ENCODE measurements at places on chromosomes 1 and 21.

DNA sequence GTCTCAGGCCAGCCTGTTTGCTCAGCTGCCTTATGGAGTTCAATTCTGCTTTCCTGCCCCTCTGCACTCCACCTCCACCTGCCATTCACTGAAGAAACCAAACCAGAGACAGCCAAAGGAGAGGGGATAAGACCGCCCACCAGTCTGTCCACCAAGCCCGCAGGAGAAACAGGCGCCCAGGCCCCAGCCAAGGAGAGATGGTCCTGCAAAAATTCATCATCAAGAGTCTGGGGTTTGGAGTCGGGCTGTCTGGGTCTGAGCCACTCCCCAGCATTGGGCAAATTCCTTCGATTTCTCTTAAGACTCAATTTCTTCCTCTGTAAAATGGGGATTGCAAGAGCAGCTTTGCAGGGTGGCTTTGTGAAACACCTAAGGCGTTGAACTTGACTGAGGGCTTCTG, 121.4 kb upstream of the RUNX3 start:
- H3K27ac ChIP-seq, result no peak overlapping the region
- peaks cover 80% of the 10 kb centered on the region for H3K27me3 ChIP-seq
- no peak overlapping the region for H3K4me3 ChIP-seq
- peaks cover 3% of the 10 kb centered on the region for H3K4me1 ChIP-seq
- H3K36me3 ChIP-seq, result no peaks in the 10 kb centered on the region
- DNase-seq, result no peak

DNA sequence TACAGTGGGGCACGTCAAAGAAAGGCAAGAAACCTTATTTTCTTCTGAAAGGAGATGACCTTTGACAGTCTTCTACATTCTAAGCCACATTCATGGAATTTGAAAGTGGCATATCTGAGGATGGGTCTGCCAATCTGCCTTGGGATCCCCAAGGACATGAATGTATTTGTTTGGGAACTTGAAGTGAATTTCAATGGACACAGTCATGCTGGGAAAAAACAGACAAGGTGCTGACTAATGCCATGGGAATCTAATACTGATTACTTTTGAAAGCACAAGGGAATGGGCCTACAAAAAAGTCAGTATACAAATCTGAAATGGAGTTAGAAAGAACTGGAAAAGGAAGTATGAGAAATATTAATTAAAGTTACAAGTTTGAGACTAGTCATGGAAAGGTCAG, 128.8 kb downstream of the KCNJ6 start:
- no peak overlapping the region for H3K4me3 ChIP-seq
- peaks cover 2% of the 10 kb centered on the region for H3K27me3 ChIP-seq
- H3K4me1 ChIP-seq, result no peaks in the 10 kb centered on the region
- no peaks in the 10 kb centered on the region for H3K36me3 ChIP-seq

- peaks cover 62% of the 10 kb centered on the region for H3K4me1 ChIP-seq
- no peak for DNase-seq
- H3K27ac ChIP-seq, result no peak overlapping the region
- no peaks in the 10 kb centered on the region for H3K36me3 ChIP-seq
- H3K27me3 ChIP-seq, result peaks cover 60% of the 10 kb centered on the region
These were observed 370 bp downstream of the PERM1 start for GRCh38 chr1:981491-981954.

GRCh38 chr1:75085931-75086330, 48.3 kb upstream of the LHX8 start:
- DNase-seq, result no peak
- no peaks in the 10 kb centered on the region for H3K4me1 ChIP-seq
- no peaks in the 10 kb centered on the region for H3K27me3 ChIP-seq
- no peak overlapping the region for H3K4me3 ChIP-seq
- no peaks in the 10 kb centered on the region for H3K36me3 ChIP-seq
- H3K27ac ChIP-seq, result no peak overlapping the region

DNA sequence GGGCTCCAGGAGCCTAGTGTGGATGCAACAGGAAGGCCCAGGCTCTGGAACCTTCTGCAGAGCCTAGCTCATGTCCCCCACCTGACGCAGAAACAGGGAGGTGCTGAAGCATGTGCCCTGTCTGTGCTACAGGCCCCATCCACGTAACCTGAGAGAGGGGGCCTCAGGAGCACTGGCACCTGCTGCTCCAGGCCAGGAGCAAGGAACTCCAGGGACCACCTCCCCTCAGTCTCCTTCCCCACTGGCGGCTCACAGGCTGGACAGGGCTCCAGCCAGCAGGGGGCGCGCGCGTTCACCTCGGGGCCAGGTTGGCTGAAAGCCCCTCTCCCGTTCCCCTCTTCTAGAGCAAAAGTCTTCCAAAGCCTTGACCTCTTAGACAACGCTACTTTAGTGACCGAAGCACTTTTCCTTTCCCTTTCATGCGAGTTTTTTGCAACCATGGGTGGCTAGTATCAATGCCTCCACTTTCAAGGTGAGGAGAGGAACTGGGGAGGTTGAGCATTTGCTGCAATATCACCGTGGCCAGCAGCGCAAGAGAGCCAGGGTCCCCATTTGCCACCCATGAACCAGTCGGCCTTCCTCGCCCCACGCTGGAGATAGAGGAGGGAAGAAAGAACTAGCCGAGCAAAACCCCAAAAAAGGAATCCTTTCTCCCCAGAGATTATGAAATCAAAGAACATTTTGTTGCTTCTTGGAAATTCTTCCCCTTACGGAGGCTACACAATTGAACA, 52.4 kb upstream of the GPR157 start:
- peak; percentile 87 for DNase-seq
- no peaks in the 10 kb centered on the region for H3K36me3 ChIP-seq
- no peaks in the 10 kb centered on the region for H3K4me1 ChIP-seq

DNA sequence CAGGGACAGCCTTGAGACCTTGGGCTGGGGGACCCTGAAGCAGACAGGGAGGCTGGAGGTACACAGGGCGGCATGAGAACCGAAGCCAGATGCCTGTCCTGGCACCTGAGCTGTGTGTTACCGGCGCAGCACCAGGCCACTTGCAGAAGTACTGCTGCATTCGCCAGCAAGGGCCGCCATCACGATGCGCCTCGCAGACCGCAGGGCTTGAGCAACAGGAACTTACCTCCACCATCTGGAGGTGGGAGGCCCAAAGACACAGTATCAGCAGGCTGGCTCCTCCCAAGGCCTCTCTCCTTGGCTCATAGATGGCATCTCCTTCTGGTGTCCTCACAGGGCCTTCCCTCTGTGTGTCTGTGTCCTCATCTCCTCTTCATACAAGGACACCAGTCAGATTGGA, 90.1 kb downstream of the PRDM16 start:
- no peak for DNase-seq
- H3K4me3 ChIP-seq, result no peak overlapping the region
- no peak overlapping the region for H3K27ac ChIP-seq
- H3K4me1 ChIP-seq, result no peaks in the 10 kb centered on the region
- peaks cover 41% of the 10 kb centered on the region for H3K27me3 ChIP-seq
- no peaks in the 10 kb centered on the region for H3K36me3 ChIP-seq

GRCh38 chr1:54842206-54842915, 41.2 kb upstream of the TTC22 start:
- no peak for DNase-seq
- no peak overlapping the region for H3K4me3 ChIP-seq
- H3K27me3 ChIP-seq, result 0 out of 3 replicates have a peak, but pooled peaks cover 2% of the 10 kb centered on the region
- no peaks in the 10 kb centered on the region for H3K4me1 ChIP-seq
- H3K36me3 ChIP-seq, result no peaks in the 10 kb centered on the region
- no peak overlapping the region for H3K27ac ChIP-seq

- no peak for DNase-seq
- no peak overlapping the region for H3K4me3 ChIP-seq
- peaks cover 10% of the 10 kb centered on the region for H3K4me1 ChIP-seq
- H3K36me3 ChIP-seq, result no peaks in the 10 kb centered on the region
These were observed 32.0 kb downstream of the LHX9 start for GRCh38 chr1:197948926-197949899.

DNA sequence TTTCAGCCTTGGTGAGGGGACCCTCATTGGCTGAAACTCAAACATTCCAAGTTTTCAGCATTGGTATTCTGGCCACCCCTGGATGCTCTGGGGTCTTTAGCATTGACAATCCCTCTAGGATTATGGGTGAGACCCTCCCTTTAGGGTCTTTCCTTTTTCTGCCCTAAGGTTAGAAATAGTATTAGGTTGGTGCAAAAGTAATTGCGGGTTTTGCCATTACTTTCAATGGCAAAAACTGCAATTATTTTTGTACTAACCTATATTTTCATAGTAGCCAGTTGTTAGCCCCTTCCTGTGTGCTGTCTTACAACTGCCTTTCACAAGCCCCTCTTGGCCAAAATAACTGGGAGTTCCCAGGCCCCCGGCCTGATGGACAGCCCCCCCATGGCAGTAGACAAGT, 648.4 kb downstream of the PTPRU start:
- no peak overlapping the region for H3K4me3 ChIP-seq
- H3K27ac ChIP-seq, result no peak overlapping the region
- H3K36me3 ChIP-seq, result no peaks in the 10 kb centered on the region
- H3K27me3 ChIP-seq, result no peaks in the 10 kb centered on the region
- H3K4me1 ChIP-seq, result no peaks in the 10 kb centered on the region

GRCh38 chr1:66571789-66572188, 37.8 kb downstream of the SGIP1 start:
- no peaks in the 10 kb centered on the region for H3K27me3 ChIP-seq
- no peak overlapping the region for H3K4me3 ChIP-seq
- no peak overlapping the region for H3K27ac ChIP-seq
- no peak for DNase-seq
- H3K36me3 ChIP-seq, result no peaks in the 10 kb centered on the region
- H3K4me1 ChIP-seq, result no peaks in the 10 kb centered on the region

DNA sequence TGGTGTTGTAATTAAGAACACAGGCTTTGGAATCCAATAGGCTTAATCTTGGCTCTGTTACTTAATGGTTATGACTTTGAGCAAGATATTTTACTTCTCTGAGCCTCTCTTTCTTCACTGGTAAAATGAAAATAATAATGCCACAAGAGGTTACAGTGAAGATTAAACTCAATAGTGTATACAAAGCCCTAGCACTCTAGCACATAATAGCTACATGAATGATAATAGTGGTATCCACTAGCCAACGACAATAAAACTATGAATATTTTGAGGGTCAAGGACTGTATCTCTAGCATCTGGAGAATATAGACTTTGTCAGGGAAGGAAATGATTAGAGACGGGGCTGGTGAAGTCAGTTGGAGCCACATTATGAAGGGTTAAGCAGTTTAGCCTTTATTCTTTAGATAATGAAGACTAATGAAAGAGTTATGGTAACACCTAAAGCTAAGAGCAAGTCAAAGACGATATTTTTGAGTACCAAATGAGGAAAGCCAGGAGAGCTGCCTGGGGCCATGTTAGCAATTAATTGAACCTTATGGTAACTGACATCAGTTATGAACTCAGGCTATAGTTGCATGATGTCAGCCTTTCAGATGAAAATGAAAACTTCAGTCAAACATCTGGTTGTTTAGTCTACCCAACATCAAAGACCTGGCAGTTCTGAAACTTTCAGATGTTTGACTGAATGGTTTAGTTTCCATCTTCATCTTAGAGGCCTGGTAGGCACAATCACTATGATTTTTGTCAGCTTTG, 32.8 kb upstream of the RNF11 start:
- no peaks in the 10 kb centered on the region for H3K4me1 ChIP-seq
- no peak overlapping the region for H3K4me3 ChIP-seq
- H3K27ac ChIP-seq, result no peak overlapping the region
- DNase-seq, result no peak
- H3K36me3 ChIP-seq, result no peaks in the 10 kb centered on the region

DNA sequence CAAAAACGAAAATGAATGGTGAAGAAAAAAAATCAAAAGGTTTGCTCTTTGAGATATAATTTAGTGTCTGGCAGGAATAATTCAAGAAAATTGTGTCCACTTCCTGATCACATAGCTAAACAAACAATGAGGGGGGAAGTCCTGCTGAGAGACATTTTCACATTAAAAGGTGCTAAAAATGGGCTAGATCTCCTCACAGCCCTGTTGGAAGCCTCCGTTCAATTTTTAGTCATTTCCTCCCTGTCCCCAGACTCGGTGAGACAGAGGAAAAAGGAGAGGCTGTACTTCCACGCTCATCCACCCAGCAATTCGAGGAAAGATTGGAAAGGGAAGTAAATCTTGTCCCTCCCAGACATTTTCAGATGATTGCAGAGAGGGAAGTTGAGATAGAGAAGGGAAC, 103.7 kb downstream of the BARHL2 start:
- no peak overlapping the region for H3K4me3 ChIP-seq
- no peaks in the 10 kb centered on the region for H3K4me1 ChIP-seq
- DNase-seq, result no peak

Data from K562 (cell line).